ENCODE measurements at places on chromosomes 1 and 21.

- no peak for DNase-seq
These were observed 81.6 kb downstream of the ZP4 start for GRCh38 chr1:237809099-237809498.

- peak; percentile 46 for DNase-seq
These were observed 7.0 kb upstream of the SMCP start for GRCh38 chr1:152870831-152871730.

DNA sequence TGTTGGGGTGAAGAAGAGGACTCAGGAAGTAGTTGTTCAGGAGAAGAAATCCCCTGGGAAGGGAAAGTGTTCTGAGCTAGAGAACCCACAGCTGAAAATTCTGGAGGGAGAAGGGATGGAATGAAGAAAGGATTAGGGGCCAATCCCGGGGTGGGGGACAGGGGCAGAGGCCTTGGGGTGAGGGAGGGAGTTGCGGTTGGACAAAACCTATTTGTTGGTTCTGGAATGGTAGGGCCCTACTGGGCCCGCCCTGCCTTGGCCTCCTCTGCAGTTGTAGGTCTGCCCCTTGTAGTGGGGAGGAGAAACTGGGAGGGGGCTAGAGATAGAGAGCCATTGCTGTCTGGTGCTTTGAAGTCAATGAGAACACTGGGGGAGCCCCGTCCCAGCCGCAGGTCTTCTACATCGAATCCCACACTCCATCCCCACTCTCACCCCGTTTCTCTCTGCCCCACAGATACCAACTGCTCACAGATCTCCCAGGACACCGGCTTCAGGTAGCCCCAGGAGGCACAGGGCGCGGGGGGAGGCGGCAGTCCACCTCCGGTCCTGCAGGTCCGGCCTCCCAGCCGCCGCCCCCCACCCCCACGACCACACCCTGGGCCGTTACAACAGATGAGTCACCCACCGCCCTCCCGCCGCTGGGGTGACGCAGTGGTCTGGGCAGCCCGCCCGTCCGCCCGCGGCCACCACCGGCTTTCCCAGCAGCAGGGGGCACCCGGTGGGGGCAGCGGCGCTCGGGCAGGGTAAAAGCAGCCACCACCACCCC lies 1.1 kb downstream of the TAGLN2 start:
- peak; percentile 98 for DNase-seq

GRCh38 chr1:8122160-8122476 lies 96.0 kb upstream of the ERRFI1 start:
- DNase-seq, result no peak

DNA sequence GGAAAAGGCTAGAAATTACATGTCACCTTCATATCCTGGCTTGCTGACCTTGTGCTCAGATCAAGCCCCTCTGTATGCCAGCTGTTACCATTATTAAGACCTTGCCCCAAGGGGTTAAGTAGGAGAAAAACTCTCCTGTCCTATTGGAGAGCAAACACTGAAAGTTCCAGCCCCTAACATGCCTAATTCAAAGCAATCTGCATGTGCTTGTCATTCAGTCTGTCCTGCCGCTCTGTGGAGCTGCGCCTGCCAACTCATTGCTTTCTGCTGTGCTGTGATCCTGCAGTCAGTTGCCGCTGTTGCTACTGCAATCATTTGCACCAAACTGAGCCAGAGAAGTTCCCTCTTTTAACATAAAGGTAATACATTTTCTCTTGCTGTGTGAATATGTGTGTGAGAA lies 113.4 kb downstream of the DISP1 start:
- peak; percentile 18 for DNase-seq

GRCh38 chr1:208756339-208756981 lies 512.3 kb upstream of the PLXNA2 start:
- DNase-seq, result no peak

GRCh38 chr21:35511696-35512162 lies 462.6 kb upstream of the RUNX1 start:
- DNase-seq, result no peak

GRCh38 chr21:41112740-41113692 lies 54.9 kb upstream of the BACE2 start:
- DNase-seq, result peak; percentile 73

DNA sequence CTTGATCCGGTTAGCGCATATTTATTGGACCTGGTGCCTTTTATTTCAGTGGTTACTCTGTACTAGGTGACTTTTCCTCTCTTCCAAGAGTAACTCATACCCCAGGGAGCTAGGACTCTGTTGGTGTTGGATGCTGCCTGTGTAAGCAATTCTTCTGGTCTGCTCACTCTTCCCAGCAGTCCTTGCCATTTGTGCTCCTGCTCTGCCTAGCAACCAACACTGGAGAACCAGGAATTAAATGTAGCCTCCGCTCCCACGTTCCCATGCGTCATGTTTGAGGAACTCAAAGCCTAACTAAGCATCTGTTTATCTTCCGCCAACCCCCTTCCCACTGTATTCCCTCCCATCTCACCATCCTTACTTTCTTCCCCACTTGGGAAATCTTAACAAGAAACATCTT lies 65.7 kb upstream of the RAVER2 start:
- DNase-seq, result no peak

- DNase-seq, result peak; percentile 72
These were observed 24.6 kb downstream of the PKP1 start for GRCh38 chr1:201307760-201308499.

- DNase-seq, result no peak
These were observed 10.4 kb downstream of the NUAK2 start for GRCh38 chr1:205310976-205311704.

DNA sequence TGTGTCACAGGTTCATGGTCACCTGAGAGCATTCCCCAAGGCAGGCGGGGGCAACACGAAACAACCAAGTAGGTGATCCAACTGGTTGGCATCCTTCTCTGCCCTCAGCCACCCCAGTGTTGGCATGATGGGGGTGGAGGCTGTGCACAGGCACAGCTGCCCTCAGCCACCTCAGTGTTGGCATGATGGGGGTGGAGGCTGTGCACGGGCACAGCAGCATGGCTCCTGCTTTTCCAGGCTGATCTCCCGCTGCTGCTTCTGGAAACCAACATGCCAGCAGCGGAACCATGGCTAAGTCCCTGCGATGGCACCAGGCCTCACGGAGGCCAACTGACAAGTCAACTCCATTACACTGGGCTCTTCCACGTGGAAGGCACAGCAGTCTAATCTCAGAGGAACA lies 447.8 kb downstream of the PTPRU start:
- DNase-seq, result no peak

DNA sequence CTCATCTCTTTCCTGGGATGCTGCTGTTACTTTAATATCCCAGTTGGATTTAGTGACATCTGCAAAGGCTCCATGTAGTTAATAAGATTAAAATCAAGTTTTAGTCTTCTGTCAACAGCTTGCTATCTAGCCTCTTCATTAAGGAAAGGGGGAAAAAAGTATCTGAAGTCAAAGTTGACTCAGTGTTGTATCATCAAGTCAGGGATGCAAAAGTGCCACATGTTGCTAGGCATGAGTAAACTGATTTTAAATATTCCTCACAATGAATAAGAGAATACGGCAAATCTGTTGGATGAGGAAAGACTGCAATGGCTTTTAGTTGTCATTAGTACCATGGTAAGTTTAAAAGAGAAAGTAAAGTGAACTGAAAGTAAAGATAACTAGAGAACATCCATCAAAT lies 383.2 kb upstream of the ZRANB2 start:
- DNase-seq, result peak; percentile 17

DNA sequence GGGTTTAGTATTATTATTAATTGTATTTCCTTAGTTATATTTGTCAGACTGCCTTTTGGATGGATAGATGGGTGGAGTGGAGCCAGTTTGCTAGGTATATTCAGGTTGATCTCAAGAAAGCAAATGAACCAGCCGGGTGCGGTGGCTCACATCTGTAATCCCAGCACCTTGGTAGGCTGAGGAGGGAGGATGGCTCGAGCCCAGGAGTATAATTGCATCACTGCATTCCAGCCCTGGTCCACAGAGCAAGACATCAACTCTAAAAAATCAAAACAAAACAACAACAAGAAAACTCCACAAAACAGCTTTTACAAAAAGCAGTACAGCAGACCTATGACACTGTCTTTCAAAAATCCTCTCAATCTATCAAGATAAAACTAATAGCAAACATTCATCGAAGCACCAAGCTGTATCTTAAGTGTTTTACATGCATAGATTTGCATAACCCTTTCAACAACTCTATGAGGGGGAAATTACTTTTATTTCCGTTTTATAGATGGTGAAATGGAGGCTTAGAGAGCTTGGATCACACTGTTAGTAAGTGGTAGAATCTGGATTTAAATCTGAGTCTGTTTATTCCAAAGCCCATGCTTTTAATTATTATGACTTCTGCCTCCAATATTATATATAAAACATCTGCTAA lies 25.5 kb downstream of the KMO start:
- DNase-seq, result no peak

DNA sequence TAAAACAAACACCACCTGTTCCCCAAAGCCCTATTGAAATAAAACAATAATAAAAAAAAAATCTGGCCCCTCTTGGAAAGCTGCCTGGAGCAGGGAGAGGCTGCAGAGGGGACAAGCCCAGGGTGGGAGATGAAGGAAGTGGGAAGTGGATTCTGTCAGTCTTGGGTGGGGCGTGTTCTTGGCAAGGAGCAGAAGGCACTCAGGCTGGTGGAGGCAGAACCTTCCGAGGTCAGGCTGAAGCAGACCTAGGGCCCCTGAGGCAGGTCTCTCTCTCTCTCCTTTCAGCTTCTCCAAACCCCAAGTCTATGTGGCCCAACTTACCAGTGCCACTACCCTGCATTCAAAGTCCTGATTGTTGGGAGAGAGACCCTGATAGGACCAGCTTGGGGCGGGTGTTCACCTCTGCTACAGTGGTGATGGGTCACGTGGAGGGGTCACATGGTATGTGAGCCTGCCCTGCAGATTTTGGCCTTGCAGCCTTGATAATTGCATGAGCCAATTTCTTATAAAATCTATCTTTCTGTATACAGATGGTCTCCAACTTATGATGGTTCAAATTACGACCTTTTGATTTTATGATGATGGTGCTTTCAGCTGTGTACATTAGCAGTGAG lies 145.4 kb upstream of the C1orf174 start:
- no peak for DNase-seq

GRCh38 chr1:46186076-46186475 lies 9.8 kb upstream of the P3R3URF start:
- no peak for DNase-seq

GRCh38 chr1:180343921-180344769 lies 114.1 kb downstream of the LHX4 start:
- DNase-seq, result peak; percentile 10

DNA sequence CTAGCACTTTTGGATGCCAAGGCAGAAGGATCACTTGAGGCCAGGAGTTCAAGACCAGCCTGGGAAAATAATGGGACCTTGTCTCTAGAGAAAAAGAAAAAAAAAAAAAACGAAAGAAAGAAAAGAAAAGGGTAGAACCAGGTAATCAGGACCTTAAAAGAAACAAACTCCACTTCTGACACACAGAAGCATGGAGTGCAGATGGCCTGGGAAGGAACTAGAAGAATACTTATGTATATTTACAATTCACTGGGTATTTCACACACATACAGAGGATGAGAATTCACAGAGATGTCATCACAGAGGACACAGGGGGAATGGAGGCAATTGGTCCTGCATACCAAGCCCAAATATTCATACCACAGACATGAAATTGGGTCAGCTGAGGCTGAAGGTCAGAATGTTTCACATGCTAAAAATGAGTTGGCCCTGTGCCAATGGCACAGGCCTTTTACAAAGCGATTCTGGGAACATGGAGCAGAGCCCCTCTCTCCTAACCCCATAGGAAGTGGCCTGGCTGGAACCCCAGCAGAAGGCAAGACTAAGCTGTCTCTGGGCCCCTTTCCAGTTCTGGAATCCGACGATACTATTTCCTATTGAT lies 4.4 kb downstream of the B4GALT3 start:
- DNase-seq, result peak; percentile 90
